ENCODE measurements at places on chromosomes 3 and 15.

GRCh38 chr3:131505421-131505820 is 2.6 kb upstream of the MRPL3 start:
- no peak for DNase-seq

GRCh38 chr3:142035308-142035922 is 113.9 kb downstream of the TFDP2 start:
- no peak for DNase-seq

DNA sequence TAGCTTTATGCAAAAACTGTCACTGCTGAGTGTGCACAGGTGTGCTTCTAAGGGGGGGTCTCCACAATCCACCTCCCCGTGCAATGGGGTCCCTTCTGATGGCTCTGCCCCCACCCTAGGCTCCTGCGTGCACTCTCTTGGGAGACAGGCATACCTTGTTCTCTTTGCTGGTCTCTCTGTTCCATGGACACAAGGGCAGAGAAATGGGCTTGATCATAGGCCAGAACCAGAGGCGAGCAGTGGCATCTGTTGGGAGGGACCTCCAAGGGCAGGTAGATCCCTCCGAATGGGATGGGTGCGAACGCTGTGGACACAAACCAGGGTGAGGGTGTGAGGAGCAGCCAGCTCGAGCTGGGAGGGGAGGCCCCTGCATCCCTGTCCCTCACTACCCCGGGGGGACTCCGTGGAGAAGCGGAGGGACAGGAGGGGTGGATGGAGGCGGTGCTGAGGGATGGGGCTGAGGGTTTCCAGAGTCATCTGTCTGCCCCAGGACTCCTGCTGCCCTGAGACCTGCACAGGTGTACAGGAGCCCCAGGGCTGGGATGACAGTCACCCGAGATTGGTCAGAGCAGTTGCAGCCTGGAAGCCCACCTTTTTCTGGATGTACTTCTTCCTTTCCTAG is 175.0 kb downstream of the KLF13 start:
- DNase-seq = no peak

DNA sequence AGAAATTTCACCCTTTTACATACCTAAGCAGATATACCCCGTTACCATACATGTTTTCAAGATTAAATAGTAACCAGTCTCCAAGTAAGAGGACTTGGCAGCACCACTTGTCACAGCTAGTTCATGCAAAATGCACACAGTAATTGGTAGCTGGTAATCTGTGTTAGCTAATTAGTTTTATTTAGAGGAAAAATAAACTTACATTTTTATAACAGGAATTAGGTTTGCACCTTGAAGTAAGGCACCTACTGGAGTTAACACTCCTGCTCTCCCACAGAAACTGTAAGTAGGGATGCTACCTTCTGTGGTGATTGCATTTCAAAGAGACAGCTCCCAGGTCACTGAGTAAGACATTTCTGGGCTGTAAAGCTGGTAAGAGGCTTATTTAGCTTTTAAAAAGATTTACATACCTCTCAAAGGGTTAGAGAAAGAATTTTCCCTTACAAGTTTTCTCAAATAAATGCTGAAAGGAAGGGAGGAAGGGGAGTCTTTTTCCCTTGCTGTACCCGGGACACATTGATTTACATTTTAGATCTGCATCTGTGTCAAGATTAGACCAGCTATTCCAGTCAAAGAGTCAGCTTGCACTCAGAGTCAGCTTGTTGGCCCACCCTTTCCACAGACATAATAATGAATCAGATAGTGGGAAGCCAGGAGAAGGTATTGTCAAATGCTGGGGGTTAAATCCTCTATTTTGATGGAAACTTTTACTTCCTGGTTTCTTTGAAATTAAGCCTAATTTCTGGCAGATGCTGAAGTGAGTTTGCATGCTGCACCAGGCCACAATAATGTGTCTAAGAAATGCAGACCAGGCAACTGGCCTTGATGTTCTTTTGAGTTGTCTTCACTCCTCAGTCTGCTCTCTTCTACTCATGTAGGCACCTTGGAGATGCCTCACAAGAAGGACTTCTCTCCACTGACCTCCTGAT is 77.6 kb upstream of the CHD2 start:
- no peak for DNase-seq

DNA sequence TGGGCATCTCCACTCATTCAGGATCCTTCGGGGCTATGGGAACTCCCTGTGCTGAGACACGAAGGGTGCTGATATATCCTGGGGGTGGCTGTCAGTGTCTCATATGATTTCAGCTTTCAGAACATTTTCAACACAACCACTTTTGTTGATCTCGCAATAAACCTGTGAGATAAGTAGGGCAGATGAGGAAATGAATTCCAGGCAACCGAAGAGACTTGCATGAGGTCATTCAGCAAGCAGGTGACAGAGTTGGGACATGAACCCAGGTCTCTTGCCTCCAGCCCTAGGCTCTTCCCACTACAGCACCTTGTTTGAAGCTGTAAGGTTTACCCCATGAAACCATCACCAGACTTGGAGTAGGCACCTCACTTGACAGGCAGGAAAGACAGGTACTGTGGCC is 16.6 kb downstream of the DUOX1 start:
- DNase-seq = no peak

DNA sequence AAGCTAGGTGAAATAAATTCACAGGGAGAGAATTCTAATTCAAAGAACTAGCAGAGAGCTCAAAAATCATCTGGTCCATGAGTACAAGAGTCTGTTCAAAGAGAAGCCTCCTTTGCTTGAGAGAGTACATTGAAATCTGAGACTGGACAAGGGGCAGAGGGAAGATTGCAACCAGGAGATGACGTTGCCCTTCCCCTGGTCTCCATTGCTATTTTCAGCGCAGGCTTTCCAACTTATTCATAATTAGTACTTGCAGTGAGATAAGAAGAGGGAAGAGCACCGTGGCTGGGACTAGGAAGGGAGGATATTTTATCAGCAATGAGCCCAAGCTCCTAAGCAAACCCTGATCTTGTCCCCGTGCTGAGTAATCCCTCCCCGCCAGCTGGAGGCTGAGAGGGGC is 251.8 kb upstream of the RORA start:
- DNase-seq = no peak

DNA sequence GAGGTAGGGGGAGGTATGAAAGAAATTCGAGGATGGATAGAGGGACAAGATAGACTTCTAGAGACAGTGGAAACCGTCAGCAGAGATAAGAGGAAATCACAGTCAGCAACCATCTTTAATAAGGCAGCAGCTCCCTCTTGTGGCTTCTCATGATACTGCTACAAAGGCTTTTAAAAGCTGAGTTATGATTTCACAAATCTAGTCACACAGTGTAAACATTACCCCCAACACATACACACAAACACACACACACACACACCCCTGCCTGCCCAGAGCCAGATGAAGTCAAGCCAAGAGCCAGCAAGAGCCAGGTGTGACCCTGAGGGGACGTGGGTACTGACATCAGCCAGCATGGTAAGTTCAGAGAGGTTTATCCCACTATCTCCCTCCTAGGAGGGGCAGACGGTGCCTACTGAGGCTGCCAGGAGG is 18.9 kb upstream of the TGM5 start:
- DNase-seq = no peak

- no peak for DNase-seq
Observed at GRCh38 chr3:47152578-47152977, 11.3 kb downstream of the SETD2 start.

DNA sequence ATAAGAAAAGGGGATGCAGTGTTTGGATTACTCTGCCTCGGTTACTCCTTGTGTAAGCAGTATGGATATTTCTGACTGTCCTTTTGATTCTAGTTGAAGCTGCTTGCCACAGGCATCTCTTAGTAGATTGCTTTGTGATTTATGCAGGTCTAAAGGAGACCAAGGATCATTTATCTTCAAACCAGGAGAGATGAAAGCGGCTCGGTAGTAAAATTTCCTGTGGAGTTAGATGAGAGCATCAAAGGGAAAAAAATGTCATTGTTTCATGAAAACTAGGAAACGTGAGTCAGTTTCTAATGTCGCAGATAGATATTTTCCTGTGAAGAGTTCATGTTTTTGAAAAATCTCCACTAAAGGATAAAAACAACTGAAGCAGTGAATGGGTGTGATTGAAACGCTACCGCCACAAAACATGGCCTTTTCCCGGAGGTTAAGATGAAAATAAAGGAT is 254.0 kb upstream of the TBL1XR1 start:
- no peak for DNase-seq
